ENCODE measurements at places on chromosomes 11 and 22.
A peak's percentile ranks its signal among the peaks of the same experiment; 100 is the strongest.

DNA sequence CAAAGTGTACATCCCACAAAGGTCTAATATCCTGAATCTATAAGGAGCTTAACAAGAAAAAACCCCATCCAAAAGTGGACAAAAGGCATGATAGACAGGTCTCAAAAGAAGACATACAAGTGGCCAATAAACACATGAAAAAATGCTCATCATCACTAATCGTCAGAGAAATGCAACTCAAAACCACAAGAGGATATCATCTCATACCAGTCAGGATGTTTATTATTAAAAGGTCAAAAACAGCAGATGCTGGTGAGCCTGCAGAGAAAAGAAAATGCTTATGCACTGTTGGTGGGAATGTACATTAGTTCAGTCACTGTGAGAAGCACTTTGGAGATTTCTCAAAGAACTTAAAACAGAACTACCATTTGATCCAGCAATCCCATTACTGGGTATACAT lies 12.7 kb downstream of the LGALS12 start:
- DNase-seq, result no peak

DNA sequence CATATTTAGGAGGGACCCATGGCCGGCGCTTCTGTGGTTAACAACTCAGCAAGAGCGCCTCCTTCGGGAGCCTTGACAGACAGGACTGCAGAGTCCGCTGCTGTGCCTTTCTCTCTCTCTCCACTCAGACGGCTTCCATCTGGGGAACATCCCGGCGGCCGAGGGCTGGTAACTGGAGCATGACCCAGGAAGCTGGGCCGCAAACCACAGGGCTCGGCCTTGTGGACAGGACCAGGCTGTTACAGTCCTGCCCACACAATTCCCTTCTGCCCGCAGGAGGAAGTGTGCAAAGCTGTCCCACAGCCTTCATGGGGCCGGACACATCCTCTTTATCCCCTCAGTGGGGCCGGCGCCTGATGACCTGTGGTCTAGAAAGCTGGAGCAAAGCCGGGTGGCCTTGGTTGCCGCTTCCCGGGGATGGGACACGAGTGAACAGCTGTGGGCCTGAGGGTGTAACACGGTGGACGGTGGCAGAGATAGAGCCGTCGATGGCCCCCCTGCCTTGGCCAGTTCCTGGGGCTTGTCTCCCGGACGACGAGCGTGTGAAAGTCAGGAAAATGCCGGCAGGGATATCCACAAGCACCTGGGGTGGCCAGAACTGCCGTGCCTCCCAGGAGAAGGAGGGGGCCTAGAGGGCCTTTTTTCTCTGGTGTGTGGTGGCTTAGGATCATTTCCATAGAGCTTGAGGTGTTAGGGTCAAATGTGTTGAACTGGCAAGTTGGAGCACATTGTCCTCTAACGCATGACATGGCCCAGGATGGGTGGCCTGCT lies 50.1 kb downstream of the FBLN1 start:
- no peak for DNase-seq

DNA sequence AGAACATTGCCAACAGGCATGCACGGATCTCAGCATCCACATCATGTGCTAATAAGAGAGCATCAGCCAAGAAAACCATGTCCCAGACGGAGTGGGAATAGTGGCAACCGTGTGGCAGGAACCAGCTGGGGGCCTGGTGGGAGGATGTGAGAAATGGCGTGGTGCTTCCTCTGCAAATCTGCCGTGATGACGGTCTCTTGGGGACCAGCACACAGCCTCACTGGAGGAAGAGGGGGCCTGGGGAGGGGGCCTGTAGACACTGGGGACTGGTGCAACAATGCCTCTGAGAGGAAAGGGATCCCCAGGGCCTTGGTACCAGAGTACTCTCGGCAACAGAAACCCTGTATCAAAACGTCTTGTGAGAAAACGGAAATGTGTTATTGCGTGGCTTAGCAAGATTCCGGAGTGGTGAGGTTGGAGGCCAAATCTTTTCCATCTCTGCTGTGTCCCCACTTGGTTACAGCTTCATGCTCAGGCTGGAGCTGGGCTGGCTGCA lies 154.3 kb upstream of the TBCEL start:
- no peak for DNase-seq

DNA sequence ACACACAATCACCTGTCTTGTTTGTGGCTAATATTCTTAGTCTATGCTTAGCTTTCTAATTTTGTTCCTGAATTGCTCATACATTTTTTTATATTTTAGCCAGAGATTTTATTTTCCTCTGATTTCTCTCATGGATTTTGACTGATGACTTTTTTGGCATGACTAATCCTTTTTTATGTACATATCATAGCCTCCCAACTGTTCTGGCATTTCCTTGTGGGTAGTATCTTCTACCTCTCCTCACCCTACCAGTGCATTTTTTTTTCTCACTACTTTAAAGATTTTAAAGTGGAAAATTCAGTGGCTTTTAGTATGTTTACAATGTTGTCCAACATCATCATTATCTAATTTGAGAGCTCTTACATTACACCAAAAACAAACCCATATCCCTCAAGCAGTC lies 84.4 kb upstream of the TENM4 start:
- DNase-seq, result no peak

GRCh38 chr11:18608376-18608775 lies 8.8 kb downstream of the MISFA start:
- no peak for DNase-seq

GRCh38 chr22:23269441-23270211 lies 89.3 kb downstream of the BCR start:
- no peak for DNase-seq

- no peak for DNase-seq
Observed at GRCh38 chr22:25903294-25903693, 161.3 kb downstream of the MYO18B start.

DNA sequence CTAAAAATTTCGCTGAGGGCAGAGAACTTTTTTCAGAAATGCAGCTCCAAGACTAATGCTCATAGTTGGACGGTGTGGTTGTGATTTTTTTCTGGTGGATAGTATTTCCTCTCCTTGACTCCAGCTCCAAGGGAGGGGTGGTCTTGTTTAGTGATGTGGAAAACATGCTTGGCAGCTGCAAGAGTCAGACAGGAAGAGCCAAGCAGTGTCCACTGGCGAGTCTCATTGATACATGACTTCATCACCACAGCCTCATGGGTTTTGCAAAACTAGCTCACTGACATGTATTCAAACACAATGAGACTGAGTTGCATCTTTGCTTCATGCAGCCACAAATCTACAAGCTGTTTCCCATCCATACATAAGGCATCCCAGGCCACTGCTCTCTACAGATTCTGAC lies 7.3 kb upstream of the KCNJ1 start:
- no peak for DNase-seq

DNA sequence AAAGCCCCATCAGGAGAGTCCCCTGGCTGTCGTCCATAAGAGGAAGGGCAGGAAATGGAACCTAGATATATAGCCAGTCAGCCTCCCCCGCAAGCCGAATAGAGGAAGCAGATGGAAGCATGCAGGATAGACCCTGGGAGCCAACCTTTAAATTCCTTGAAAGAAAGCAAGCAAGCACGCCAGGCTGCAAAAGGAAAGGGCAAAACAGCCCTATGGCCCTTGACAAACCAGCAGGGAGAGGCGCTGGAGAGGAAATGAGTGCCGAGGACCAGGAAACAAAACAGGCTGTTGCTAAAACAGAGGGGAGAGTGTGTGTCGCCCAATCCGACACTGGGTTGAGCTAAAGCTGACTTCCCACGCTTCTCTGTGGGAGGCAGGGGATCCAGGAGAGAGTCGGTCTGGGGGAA lies 203.5 kb upstream of the MTNR1B start:
- DNase-seq, result no peak

- DNase-seq, result no peak
Observed at GRCh38 chr11:64092761-64093136, 57.0 kb downstream of the FLRT1 start.

- DNase-seq, result peak; percentile 77
Observed at GRCh38 chr11:66420671-66421476, at the start of gene NPAS4. Gene NPAS4, plus strand, starts transcription at chr11:66421035. Its CDS starts 145 bp downstream, at chr11:66421180.

DNA sequence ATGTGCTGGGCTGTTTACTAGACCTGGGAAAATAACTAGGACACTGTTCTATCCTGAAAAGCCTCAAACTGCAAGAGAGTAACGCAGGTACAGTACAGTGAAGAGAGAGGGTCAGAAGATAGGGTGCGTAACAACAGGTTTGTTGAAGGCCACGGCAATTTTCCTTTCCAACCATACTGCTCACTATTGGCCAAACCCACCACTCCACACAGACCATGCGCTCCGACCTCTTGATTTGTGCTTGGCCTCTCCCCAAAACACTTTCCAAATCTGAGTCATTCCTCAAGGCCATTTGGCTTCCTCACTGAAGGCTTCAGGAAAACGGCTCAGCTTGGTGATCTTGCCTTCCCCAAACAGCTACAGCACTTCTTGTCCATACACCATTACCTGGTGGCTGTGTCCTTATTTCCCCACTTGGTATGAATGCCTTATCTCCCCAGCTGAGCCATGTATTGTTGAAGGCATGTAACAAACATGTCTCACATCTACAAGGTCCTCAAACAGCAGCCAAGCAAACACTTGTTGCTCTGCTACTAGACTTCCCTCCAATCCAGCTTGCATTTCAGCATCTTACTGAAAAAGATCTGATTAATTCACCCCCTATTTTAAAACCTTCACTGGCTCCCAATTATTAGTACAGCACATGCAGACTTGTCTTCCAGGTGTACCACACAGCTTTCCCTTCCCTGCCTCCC lies 40.9 kb downstream of the TCF20 start:
- DNase-seq, result no peak

- DNase-seq, result no peak
Observed at GRCh38 chr11:115745610-115746512, 241.6 kb upstream of the CADM1 start.

Data from putamen (tissue), 1 donor.